ENCODE measurements at places on chromosomes 16 and 17. TPM values are rescaled to one million over a fixed set of nuclear protein-coding genes. Genes with fewer than 3 reads are reported as not detected.

Gene TRPV3
- polyA plus RNA-seq, result 0.19 TPM

Gene GRAPL
- polyA plus RNA-seq, result not detected

Gene CES5A
- polyA plus RNA-seq, result 0.62 TPM

Gene FAM20A
- not detected for polyA plus RNA-seq

Gene ASPA
- 0.24 TPM for polyA plus RNA-seq

Gene KRT34
- polyA plus RNA-seq, result not detected

Gene SIRT7
- 44.5 TPM for polyA plus RNA-seq

Gene CCL17
- polyA plus RNA-seq, result not detected

Gene CCL7
- not detected for polyA plus RNA-seq

Gene FN3K
- polyA plus RNA-seq, result 6.0 TPM

Gene AATF
- polyA plus RNA-seq, result 12.7 TPM

Gene ZNF771
- 11.7 TPM for polyA plus RNA-seq

Gene OR2C1
- not detected for polyA plus RNA-seq

Gene AATK
- polyA plus RNA-seq, result 11.8 TPM

Gene KLHL11
- polyA plus RNA-seq, result 30.3 TPM

Gene PMFBP1
- 0.12 TPM for polyA plus RNA-seq

Gene ZG16
- polyA plus RNA-seq, result not detected

Gene FBXL16
- polyA plus RNA-seq, result 3.4 TPM

Gene ATP2A3
- not detected for polyA plus RNA-seq

Gene TMEM231
- polyA plus RNA-seq, result 25.6 TPM

Gene ESRP2
- not detected for polyA plus RNA-seq

Gene ABCC3
- not detected for polyA plus RNA-seq

Gene OMG
- polyA plus RNA-seq, result not detected

Gene IRX6
- polyA plus RNA-seq, result not detected

Gene CLEC18B
- polyA plus RNA-seq, result 1.6 TPM

Gene SALL1
- polyA plus RNA-seq, result 0.22 TPM

Gene RHBDL1
- 7.2 TPM for polyA plus RNA-seq

Gene TEX14
- 0.90 TPM for polyA plus RNA-seq

Gene KAT7
- polyA plus RNA-seq, result 25.9 TPM

Gene BRCA1
- 0.98 TPM for polyA plus RNA-seq

Gene PRM2
- not detected for polyA plus RNA-seq

Gene CPNE7
- 0.15 TPM for polyA plus RNA-seq

Gene ENPP7
- polyA plus RNA-seq, result not detected

Gene GDPD3
- 3.6 TPM for polyA plus RNA-seq

Gene EVPLL
- polyA plus RNA-seq, result not detected

Gene MSL1
- 118 TPM for polyA plus RNA-seq

Gene GLG1
- 40.2 TPM for polyA plus RNA-seq

Gene EXOC3L1
- polyA plus RNA-seq, result 0.96 TPM

Gene SLC9A5
- polyA plus RNA-seq, result 1.8 TPM

Gene CCL22
- not detected for polyA plus RNA-seq

Gene SLC12A3
- polyA plus RNA-seq, result 0.09 TPM

Gene ITPRIPL2
- not detected for polyA plus RNA-seq

Gene CA10
- 6.2 TPM for polyA plus RNA-seq

Gene CCL1
- polyA plus RNA-seq, result not detected

Gene KRTAP3-3
- polyA plus RNA-seq, result not detected

Gene KRT39
- not detected for polyA plus RNA-seq

Gene ATP1B2
- polyA plus RNA-seq, result 3.2 TPM

Gene CTRL
- polyA plus RNA-seq, result 3.2 TPM
